ENCODE measurements at places on chromosomes 1 and 21.

DNA sequence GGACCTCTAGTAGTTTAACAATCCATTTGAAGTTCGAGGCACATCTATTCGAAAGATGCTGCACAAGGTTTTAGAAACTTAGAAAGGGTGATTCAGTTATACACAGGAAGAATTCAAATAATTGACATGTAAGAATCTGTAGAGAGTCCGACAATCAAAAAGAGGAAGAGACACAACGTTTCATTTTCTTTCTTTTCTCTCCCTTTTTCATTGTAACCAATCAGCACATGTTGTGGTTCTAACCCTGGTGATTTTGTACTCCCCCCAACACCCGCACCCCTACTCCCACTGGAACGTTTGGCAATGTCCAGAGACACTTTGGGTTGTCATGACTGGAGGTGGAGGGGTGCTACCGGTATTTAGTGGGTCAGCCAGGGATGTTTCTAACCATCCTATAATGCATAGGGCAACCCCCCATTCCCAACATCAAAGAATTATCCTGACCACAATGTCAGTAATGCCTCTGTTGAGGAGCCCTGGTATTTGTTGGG lies 4.9 kb downstream of the TGFB2 start:
- DNase-seq: no peak

DNA sequence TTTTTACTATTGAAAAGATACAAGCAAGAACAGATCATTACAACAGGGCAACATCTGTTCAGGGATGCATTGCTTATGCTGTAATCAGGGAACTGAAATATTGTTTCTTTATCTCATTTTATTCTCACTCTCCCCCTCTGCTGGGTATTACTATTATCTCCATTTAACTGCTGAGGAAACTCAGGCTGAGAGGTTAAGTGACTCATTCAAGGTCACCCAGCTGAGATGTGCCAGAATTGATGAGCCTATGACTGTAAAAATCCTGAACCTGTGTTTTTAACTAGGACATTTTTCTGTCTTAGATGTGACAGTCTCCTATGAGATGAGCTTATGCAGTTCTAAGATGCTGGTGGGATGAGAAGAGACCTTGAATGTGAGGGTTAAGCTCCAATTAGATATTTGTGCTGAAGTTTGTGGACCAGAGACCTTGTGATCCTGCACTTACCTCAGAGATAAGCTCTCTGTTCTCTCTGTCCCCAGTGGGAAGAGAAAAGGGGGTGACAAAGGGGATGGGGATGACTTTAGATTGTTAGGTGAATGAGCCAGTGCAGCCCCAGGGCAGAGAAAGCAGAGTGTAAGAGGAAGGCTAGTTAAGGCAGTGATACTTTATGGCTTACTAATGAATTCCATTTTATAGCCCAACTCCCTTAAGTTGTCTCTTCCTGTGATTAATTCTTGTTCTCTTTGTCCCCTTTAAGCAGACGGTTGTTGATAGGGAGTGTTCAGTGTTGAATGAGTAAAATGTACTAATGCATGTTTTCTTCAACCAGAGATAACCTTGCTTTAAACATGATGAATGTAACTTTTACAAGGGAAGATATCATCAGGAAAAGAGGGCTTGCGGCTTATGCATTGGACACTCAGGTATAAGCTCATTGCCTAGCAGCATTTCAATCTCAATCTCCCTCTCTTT lies 111.4 kb downstream of the HLX start:
- no peak for DNase-seq

DNA sequence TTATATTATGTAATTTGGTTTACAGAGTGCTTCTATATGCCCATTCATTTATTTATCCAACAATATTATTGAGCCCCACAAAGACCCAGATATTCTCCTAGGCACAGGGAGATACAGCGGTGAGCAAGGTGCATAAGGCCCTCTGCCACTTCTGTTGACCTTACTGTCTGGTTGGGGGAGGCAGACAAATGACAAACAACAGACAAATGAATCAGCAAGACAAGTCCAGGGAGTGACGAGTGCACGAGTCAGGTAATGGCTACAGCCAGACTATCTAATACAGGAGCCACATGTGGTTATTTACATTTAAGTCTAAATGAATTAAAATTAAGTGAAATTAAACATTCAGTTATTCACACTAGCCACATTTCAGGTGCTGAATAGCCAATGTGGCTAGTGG lies 22.0 kb upstream of the BCAR3 start:
- no peak for DNase-seq

- no peak for DNase-seq
These were observed 66.0 kb downstream of the GNG4 start for GRCh38 chr1:235583511-235584001.

DNA sequence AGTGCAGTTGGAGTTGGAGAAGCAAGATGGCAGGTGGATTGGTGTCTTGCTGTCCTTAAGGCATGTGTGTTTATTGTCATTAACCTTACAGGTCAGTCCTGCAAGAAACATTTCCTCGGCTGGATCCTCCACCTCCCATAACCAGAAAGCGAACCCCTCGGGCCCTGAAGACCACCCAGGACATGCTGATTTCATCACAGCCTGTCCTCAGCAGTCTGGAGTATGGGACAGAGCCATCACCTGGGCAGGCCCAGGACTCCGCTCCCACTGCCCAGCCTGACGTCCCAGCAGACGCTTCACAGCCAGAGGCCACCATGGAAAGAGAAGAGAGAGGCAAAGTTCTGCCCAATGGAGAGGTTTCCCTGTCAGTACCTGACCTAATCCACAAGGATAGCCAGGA lies 1.6 kb downstream of the C1orf226 start:
- DNase-seq: no peak

DNA sequence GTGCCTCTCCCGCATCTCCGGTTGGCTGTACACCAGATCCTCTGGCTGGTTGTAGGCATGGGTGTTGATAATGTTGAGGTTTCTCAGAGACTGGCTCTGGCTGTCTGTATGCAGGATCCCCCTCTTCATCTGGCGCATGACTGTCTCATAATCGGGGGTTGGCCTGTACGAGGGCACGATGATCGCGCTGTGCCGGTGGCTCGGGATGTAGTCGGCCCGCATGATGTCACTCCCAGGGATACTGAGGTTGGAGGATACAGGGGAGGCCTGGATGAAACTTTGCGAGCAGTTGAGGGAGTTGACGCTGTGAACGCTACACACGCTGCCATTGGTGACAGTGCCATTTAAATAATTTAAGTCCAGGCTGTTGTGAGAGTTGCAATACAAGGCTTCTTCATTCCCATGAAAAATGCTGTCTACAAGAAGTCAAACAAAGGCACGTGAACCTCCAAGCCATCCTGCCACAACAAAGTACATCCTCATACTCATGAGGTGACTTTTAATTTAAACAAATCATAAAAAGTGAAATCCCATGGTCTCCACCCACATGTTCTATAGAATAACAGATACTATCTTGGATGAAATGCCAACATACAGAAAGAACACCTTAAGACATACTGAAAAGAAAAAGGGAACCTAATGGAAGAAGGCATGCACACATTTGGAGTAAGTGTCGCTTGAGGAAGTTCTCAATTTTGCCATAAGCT lies 103.6 kb downstream of the SMYD2 start:
- DNase-seq: no peak

GRCh38 chr1:19375631-19376400 lies 63.7 kb downstream of the SLC66A1 start:
- DNase-seq: no peak

Data from activated CD4-positive, alpha-beta T cell treated with anti-CD3 and anti-CD28 coated beads, Interleukin-2, Interleukin-4, amounts not matched to agents 100 ng/mL and 50 ng/mL, durations not matched to agents 16 hours and 8 hours (primary cell).